ENCODE measurements at places on chromosomes 16 and 17.
A peak's percentile ranks its signal among the peaks of the same experiment; 100 is the strongest.

GRCh38 chr17:70629902-70630301 is 460.6 kb downstream of the KCNJ2 start:
- no peak for DNase-seq

- no peak for DNase-seq
These were observed 456.6 kb upstream of the DYNLRB2 start for GRCh38 chr16:80084163-80084562.

DNA sequence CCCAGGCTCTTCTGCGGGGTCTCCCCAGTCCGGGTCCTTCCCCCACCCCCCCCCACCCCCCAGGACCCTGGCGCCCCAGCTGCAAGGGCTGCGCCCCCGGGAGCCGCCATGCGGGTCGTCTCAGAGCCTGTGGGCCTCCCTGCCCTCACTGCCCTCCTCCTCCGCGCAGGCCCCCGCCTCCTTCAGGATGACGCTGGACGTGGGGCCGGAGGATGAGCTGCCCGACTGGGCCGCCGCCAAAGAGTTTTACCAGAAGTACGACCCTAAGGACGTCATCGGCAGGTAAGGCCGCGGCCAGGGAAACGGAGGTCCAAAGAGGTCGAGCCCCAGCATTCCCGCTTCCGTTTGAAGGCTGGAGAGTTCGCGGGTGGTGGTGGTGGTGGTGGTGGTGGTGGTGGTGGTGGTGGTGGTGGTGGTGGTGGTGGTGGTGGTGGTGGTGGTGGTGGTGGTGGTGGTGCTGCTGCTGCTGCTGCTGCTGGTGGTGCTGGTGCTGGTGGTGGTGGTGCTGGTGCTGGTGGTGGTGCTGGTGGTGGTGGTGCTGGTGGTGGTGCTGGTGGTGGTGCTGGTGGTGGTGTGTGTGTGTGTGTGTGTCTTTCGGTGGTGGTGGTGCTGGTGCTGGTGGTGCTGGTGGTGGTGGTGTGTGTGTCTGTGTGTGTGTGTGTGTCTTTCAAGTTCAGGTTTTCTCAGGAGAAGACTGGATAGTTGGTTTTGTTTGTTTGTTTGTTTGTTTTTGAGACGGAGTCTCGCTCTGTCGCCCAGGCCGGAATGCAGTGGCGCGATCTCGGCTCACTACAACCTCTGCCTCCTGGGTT is 615 bp downstream of the PHKG2 start:
- DNase-seq: peak; percentile 75

GRCh38 chr16:85415196-85416090 is 197.7 kb upstream of the GSE1 start:
- no peak for DNase-seq

DNA sequence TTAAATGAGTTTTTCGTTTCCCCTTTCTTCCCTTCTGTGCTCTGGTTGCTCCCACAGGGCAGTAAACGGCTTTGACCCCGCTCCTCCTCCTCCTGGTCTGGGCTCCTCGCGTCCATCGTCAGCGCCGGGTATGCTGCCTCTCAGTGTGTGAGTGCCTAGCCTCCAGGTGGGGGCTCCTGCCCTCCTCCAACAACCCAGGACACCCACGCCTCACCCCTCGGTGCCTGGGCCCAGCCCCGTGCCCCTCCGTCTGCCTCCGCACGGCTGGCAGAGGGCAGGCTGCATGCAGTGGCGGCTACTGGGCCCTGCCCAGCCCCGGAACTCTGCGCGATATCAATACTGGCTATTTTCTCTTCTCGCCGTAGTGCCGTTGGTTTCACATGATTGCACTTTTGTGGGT is 31.2 kb downstream of the NDEL1 start:
- no peak for DNase-seq

DNA sequence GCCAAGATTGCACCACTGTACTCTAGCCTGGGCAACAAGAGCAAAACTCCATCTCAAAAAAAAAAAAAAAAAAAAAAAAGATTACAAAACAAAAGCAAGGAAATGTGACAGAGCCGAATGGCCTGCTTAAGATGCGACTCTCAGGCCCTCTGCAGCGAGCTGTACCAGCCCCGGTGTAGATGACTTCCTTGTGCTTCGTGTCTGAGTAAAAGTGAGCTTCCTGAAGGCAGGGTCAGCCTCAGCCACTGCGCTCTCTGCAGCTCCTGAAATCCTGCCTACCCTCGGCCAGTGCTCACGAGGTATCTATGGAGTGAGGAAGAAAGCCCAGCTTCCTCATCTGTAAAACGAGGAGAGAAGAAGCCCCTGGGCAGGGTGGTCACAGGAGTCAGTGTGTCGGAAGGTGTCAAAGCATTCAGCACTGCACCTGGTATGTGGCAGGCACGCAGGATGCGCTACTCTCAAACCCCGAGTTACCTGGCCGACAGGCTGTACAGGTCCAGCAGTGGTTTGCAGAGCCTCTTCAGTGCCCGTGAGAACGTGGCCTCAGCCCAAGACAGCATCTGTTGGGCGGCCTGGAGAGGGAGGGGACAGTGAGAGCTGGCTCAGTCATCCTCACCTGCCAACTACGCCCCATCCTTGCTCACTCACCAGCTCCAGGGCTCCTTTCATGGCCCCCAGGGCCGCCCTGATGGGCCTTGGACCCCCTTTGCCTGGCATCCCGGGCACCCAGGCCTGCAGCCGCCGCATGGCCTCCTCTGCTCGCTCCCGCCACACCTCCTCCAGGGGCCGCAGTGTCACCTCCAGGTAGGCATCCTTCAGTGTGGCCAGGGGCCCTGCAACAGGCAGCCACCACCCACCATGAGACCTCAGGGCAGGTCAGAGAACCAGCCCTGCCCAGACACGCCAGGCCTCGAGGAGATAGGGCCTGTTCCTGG is 44.6 kb downstream of the RMI2 start:
- no peak for DNase-seq

DNA sequence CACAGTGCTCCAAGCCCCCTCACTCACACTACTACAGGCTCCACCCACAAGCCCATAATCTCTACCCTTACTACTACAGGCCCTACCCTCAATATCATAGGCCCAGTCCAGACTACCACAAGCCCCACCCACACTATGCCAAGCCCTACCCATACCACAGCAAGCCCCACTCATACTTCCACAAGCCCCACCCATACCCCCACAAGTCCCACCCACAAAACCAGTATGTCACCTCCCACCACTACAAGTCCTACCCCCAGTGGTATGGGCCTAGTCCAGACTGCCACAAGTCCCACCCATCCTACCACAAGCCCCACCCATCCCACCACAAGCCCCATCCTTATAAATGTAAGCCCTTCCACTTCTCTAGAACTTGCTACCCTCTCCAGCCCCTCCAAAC is 13.8 kb downstream of the RIPOR1 start:
- no peak for DNase-seq

GRCh38 chr16:27922433-27922832 is 141.1 kb downstream of the GSG1L start:
- DNase-seq: no peak

GRCh38 chr16:21663889-21664647 is at the start of gene OTOA:
TSS of gene OTOA (plus strand) at chr16:21663968. CDS start at chr16:21678515, 14,547 bp downstream.
- no peak for DNase-seq

DNA sequence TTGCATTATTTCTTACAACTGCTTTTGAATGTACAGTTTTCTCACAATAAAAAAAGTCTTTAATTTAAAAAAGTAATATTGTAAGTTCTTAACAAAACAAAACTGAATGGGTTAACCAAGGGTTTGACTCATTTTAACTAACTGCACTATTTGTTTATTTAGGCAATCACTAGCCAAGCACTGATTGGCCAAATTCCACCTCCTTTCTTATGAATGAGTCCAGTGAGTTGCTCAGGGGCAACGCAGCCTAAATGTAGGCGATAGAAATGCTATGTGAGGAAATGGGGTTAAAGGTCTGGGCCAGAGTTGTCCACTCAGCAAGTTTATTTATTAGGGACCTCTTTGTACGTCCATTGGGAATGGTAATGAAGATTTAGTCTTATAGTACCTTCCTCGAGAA is 89.6 kb upstream of the MAF start:
- DNase-seq: no peak

DNA sequence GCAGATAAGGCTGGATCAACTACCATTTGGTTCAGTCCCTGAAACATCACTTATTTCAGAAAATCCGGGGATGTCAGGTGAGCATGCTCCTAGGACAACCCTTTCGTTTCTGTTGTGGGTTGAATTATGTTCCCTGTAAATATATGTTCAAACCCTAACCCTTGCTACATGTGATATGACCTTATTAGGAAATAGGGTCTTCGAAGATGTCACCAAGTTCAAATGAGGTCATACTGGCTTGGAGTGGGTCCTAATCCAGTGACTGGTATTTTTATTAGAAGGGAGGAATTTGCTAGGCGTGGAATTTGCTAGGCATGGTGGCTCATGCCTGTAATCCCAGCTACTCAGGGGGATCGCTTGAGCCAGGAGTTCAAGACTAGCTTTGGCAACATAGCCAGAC is 21.3 kb downstream of the SNX20 start:
- no peak for DNase-seq

GRCh38 chr17:15121426-15121825 is 143.7 kb downstream of the PMP22 start:
- DNase-seq: no peak

- DNase-seq: no peak
These were observed 36.6 kb upstream of the HNF1B start for GRCh38 chr17:37781451-37781850.

- DNase-seq: no peak
These were observed 7.6 kb downstream of the SLC46A1 start for GRCh38 chr17:28398280-28398981.

GRCh38 chr17:2704890-2705248 is 6.7 kb downstream of the CLUH start:
- DNase-seq: no peak
